ENCODE measurements at places on chromosomes 16 and 17. TPM values are rescaled to one million over a fixed set of nuclear protein-coding genes. Genes with fewer than 3 reads are reported as not detected.

Gene DCAKD
- 29.7 TPM for total RNA-seq

Gene IKZF3
- total RNA-seq, result 78.1 TPM

Gene KRTAP9-8
- total RNA-seq, result not detected

- no peak for DNase-seq
These were observed 885 bp downstream of the ZNF207 start for GRCh38 chr17:32350666-32351418.

- DNase-seq, result no peak
These were observed 31.6 kb downstream of the ADGRG5 start for GRCh38 chr16:57574086-57574485.

DNA sequence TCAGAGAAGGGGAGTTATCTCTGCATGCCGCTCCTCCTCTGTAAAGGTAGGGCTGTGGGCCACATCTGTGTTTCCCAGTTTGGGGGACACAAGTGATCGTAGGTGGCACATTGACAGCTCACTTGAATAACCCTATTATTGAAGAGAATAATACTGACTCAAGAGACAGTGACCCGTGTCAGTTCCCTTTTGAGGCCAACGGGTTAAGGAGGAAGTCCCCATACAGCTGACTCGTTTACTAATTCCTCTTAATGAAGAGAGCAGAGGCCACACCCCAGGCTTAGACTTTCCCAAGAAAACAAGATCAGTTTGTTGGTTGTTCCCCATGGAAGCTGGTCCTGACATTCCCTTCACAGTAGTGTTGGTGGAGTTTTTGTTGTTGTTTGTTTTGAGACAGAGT is 33.0 kb downstream of the IL4R start:
- no peak for DNase-seq

DNA sequence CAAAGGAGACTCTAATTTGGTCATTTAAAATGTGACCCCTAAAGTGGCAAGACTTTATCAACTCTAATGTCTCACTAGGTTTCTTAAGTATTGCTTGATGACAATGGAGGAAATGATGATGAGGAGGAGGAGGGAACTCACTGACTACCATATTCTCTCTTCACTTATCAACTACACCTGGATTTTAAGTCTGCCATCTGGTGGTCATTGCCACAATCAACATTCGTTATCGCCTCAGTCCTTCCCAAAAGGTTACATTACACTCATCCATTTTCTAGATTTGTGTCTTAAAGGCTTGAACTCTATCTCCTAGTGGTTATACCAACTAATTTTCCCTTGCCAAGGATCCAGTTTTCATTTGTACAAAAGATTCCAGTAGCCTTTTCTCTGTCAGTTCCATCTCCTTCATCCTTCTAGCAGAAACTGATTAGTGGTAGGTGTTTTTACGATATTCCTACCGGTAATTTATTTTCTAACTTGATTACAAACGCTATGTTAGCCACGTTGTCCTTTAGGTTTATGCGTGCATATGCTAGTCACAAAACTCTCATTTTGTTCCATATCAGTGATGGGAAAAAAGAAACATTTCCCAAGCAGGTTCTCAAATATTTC is 114.6 kb upstream of the NOG start:
- no peak for DNase-seq

DNA sequence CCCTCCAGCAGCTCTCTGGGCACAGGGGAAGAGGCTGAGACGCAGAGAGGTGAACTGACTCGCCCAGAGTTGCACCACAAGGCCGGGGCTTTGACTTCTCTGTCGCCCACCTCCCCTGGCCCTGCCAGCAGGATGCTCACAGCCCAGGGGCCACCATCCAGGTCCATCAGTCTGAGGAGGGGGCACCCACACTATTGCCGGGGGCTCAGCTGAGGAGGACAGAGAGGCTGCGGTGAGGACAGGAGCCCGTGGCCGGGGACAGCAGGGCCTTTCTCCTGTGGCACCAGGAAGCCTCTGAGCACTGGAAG is 32.6 kb downstream of the KDM8 start:
- DNase-seq, result no peak

- no peak for DNase-seq
These were observed 48.4 kb downstream of the CLEC16A start for GRCh38 chr16:10992797-10993196.

- no peak for DNase-seq
These were observed 314.3 kb downstream of the MAP2K6 start for GRCh38 chr17:69728816-69729215.

GRCh38 chr17:19313746-19314651 is 48.5 kb downstream of the B9D1 start:
- DNase-seq, result no peak

DNA sequence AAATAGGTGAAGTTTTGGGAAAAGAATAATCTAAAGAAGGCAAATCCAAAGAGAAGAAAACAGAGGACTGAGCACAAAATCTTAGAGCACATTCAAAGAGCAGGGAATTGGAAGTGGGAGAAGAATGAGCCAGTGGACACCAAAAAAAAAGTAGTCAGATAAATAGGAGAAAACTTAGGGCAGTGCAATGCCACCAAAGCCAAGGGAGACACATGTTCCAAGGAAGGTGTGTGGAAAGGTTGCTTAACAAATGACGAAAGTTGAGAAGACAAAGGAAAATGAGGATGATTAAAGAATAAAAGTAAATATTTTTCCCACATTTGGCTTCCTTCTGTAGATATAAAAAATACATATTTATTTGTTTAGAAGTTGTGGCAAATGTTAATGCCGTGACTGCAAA is 237.6 kb downstream of the TANC2 start:
- DNase-seq, result no peak
